ENCODE measurements at places on chromosomes 3 and 15.

GRCh38 chr15:71679793-71680353, 130.5 kb upstream of the NR2E3 start:
- no peak for DNase-seq

GRCh38 chr15:45921376-45921775, 286.5 kb downstream of the SQOR start:
- no peak for DNase-seq

DNA sequence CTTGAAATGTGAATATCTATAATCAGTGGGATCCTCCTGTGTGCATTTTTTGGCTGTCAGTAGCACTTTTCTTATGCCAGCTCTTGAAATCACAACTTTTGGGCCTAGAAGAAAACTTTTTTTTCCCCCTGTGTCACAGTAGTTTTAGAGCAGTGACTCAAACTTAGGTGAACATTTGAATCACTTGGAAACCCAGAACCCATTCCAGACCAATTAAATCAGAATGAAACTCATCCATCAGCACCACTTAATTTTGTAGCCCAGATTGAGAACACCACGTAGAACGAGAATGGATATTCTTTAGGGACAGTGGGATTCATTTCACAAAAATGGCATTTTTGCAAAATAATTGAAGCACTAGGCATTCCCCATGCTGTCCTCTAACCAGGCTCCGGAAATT, 224.8 kb upstream of the NANOGP8 start:
- no peak for DNase-seq

DNA sequence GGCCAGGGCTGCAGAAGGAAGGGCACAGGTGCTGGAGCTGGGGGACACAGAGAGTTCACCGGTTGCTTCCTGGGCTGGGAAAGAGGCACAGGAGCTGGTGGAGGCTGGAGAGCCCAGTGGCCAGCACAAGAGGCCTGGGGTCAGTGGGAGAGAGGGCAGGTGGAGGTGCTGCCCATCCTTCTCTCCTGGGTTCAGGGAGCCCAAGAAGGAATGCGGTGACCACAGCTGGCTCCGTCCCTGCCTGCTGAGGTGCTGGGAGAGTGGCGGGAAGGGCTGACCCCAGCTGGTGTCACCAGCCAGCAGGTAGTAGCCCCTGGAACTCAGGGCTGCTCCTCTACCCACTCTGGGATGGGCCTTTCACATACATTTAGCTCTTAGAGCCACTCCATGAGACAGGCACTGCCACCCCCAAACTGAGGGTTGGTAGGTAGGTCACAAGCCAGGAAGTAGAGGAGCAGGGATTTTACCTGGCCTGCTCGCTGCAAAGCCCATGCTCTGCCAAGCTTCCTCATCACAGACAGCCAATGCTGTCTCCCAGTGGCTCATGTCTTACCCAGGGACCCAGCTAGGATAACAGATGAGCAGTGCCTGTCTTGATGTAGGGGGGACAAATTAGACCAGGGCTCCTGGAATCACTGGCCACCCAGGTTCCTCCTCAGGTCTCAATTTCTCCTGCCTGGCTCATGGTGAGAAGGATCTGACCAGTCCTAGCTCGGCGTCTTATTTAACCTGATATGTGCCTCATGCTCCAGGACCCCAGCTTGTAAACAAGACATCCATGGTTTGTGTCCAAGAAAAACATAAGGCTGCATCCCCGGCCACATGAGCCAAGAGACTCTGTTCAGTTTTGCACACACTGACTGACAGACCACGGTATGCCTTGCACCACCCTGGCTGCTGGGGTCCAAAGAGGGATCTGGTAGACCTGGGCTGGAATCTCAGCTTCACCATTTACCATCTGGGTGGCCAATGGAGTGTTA, 119.2 kb downstream of the CORO2B start:
- DNase-seq: no peak

- DNase-seq: no peak
These were observed 6.6 kb downstream of the RBP1 start for GRCh38 chr3:139532976-139533375.

GRCh38 chr15:101188637-101189408, 63.0 kb downstream of the CHSY1 start:
- DNase-seq: peak; percentile 64

DNA sequence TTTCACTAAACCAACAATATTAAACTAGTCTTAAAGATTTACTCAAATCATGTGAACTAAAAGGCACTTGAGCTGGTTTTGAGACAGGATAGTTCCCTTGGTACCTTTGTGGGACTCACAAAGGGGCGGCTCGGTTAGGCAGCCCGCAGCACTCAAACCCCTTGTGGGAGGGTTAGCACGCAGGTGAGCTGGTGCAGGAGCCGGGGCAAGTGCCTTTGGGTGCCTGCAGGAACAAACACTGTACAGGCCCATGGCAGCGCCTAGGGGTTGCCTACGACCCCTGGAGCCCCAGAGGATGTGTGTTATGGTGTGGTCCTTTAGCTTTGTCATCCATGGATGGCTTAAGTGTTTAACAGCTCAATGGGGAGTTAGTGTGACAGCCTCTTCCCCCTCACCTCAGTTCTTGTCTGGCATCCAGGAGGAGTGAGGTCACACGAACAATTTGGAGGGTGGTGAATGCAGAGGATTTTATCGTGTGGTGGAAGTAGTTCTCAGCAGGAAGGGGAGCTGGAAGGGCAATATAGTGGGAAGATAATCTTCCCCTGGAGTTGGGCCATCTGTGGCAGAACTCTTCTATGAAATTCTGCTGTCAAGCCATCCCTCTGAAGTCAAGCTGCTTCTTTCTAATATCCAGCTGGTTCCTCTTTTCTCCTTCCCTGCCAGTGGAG, 470.9 kb downstream of the RBMS3 start:
- peak; percentile 19 for DNase-seq

- no peak for DNase-seq
These were observed 122.0 kb downstream of the THRB start for GRCh38 chr3:24372559-24373197.

DNA sequence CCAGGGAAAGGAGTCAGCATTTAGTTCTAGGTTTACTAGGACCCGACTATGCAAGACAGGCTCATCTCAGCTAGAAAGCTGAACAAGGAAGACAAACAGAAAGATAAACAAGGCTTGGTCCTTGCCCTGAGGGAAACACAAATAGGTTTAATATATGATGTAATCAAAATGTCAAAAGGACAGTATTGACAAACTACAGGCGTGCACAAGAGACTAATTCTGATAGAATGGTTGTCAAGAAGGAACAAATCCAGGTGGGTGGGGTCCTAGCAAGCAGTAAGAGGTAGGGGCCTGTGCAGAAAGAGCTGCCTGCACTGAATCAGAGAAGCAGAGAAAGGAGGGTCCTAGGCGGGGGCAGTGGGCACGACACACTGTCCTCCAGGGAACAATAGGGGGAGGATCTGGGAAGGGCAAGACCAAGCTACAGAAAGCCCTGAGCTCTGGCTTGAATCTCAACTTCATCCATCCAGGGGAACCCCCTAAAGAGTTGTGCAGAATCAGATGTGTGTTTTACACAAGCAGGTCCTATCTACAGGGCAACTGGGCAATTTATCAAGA, 23.4 kb downstream of the RFTN1 start:
- no peak for DNase-seq

GRCh38 chr3:126257984-126258383, 77.6 kb upstream of the ALDH1L1 start:
- DNase-seq: no peak

DNA sequence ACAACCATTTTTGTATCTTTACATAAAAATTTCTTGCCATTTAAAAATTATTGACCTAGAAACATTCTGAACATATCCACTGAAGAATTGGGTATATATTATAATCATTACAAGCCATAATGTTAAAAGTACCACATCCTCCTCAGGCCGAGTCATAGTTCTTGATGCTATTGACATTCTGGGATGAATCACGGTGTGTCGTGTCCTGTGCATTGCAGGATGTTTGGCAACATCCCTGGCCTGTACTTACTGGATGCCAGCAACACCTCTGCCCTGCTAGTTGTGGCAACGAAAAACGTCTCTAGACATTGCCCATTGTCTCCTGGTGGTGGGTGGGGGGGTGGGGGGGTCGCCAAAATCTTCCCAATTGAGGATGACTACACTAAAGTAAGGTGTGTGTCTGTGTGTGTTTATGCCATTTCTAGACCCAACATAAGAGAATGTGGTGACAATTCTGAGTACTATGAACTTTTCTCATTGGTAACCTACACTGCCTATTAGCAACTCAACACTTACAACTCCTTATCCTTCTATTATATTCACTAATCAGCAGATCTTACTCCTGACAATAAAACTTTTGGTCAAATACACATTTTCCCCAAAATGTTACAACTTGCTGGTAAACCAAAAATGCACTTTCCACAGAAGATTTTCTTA, 471.6 kb downstream of the FOXP1 start:
- DNase-seq: no peak

DNA sequence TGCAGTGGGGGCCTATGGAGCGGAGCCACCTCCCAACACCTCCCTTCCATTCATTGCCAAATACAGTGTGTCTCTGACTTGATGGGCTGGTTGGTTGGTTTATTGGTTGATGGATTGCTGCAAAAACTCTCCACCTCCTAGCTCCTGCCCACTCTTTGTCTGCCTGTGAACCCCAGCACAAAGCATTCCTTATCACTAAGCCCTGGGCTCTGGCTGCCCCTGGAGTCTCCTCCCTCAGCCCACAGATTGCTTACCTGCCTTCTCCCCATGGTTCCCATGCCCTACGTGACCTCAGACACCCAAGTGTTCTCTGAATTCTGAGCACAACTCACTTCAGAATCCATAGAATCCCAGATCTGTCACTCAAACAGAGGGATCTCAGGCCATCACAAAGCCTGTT, 139.1 kb upstream of the TPM1 start:
- no peak for DNase-seq

DNA sequence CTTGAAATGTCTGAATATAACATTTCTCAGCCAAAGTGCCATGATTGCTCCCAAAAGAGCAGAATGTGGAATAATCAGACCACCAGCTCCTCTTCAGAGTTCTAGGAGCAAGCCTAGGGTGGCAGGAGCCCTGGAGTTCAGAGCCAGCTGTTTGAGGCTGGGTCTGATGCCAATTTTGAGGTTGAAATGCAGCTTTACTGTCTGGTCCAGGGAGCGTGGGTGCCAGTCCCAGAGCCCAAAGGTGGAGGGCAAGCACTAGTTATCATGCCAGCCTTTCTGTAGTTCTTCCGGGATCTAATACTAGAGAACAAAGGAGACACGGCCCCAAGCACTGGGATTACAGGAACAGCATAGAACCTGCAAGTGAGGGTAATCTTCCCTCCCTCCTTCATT, 69.3 kb downstream of the TNFAIP8L3 start:
- DNase-seq: no peak

DNA sequence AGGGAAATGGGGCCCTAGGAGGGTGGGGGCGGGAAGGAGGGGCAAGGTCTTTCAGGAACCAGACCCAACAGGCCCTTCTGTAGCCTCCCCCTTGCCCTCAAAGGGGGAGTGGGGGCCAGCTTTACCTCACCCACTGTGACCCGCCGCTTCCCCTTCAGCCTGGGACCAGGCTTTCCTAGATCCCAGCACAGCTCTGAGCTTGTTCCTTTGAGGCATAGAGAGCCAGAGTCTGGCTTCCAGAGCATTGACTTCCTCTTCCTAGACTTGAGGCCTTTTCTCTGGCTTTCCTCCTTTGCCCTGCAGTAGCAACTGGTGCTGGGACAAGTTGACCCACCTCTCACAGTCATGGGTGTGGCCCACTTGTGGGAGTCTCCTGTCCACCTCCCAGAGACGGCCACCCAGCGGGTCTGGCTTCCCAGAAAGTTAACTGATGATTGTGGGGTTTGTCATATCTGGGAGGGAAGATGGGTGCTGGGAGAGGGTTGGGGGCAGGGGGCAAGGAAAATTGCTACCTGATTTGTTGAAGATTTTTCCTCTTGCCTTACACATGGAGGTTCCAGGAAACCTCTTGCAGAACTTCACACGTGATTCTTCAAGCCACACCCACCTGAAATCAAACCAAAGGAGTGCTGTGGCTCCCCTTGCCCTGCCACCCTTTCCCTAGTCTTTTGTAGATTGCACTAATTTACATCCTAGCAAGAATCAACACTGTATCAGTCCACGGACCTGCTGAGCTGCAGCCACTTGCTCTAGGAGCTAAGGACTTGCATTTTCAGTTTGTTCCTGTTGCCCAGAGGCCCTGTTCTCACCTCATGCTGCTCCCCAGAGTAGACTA, 4.1 kb upstream of the CHST14 start:
- peak; percentile 27 for DNase-seq

DNA sequence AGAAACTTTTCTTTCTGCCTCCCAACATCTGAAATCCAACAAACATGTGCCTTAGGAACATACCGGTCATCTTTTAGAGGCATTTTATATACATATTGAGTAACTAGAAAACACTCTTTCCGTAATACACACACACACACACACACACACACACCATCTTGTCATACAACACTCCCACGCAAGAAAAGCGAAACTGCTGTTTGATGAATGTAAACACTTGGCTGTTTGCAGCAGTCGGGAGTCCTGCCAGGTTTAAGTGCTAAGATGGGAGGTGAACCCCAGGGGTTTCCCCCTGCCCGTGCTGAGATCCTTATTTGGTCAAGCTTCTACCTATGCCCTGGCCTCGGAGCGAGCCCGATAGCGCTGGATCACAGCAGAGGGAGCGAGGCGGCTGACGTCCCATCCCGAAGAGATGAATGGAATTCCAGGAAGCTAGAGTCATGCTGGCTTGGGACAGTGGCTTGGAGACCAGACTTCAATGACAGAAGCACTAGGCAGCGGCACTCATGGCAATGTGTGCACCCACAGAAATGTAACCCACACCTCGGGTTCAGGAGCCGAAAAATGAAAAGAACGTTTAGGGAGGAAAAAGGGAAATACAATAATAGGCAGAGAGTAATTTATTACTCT, 1.3 kb upstream of the THBS1 start:
- no peak for DNase-seq

- no peak for DNase-seq
These were observed 28.6 kb upstream of the CCDC39 start for GRCh38 chr3:180707896-180708295.

All from hematopoietic multipotent progenitor cell treated with erythropoietin and hydrocortisone succinate and interleukin-3 and kit ligand, for 6 days (in vitro differentiated cells).